ENCODE measurements at places on chromosomes 2 and 18.

- DNase-seq: no peak
Measured at GRCh38 chr2:105166688-105167087, 74.9 kb upstream of the GPR45 start.

DNA sequence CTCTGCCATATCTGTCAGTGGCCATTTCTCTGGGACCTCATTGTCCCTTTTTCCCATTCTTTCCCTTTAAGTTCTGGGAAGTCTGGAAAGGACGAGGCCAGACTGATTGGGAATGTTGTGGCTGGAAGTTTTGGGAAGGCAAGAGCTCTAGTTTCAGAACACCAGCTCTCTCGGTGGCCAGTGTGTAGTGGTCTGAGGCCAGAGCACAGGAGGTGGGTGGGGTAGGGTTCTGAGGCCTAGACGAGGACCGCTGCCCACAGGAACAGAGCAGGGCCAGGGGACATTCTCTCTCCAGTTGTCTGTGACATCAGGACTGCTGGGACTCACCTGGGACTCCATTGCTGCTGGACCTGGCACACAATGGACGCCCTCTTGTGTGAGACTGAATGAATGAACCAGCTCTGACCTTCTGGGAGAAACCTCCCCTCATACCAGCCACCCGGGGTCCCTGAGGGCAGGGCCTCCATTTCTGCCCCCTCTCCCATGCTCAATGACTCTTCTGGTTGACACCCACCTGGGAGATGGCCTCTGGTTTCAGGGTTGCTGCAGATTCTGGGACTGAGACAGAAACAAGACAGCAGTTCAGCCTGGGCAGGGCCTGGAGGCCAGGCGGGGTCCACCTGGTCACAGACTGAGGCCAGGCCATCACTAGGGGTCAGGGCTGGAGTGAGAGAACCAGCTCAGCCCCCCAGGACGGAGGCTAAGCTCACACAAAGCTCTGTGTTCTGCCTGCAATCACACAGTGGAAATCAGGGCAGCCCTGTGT lies 8.4 kb upstream of the NPPC start:
- DNase-seq: no peak

DNA sequence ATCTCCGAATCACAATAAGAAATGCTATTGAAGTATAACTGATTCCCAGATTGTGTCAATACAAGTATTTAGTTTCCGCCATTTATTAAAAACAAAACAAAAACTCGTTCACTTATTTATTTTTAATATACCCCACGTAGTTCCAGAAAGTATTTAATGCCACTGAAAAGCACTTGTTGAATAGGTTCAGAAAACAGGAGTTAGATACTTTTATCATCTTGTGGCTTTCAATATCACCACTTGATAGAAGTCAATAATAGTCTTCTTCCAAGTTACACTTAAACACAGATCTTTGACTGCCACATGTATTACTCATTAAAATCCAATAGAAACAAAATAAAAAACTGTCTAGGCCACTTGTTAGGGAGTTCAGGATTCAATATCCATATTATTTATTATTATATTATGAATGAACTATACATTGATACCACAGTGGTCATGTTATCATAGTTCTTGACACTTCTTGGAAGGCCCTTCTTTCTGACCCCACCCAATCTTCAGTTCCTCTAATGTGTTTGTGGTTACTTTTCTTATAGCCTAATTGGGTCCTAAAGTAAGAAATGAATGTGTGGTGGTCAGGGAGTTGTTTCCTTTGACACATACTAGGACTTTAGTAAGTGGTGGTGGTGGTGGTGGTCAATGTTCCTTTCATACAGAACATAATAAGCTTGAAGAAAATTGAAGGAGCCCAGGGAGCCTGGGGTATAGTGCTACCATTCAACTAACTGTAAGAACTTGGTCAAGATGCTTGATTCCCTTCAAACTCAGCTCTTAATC lies 221.3 kb upstream of the ITGA4 start:
- no peak for DNase-seq

GRCh38 chr2:186879312-186879711 lies 30.3 kb upstream of the ZSWIM2 start:
- DNase-seq: no peak

GRCh38 chr2:3805201-3805939 lies 102.0 kb downstream of the DCDC2C start:
- DNase-seq: no peak

DNA sequence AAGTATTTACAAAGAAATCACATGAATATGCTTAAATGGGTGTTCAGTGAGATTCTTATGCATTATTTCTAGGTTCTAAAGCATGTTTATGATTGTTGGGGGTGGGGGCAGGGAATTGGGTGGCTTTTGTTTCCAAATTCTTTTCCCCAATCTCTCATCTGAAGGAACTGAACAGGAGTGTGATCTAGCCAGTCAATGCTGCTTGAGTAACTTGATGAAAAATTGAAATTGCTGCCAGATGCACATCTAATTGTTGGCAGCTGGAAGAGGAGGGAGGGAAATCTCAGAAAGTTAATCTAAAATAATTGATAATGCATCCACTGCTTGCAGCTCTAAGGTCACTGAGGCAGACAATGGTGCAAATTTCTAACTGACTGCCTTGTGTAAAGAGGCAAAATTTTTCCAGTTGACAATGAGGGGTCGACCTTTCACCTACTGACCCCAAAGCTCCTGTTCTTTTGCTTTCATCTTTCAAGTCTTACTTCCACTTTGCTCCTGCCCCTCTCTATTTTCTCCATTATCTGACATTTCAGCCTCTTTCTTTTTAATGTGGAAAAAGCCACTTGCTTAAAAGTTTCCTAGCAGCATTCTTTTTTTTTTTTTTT lies 53.3 kb downstream of the IRS1 start:
- DNase-seq: no peak

DNA sequence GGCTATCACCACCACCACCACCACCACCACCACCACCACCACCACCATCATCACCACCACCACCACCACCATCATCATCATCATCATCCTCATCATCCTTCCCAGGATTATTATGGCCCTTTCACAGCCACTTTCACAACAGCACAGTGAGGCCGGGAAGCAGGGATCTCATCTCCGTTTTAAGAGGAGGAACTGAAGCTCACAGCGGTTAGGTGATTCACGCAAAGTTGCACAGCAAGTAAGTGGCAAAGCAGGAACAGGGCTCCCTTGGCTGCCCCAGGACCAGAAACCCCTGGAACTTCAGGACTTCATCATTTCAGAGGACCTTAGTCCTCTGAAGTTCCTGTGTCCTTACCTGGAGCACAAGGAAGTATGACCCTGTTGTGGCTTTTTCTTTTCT lies 26.8 kb downstream of the MRPL35 start:
- DNase-seq: no peak

- no peak for DNase-seq
Measured at GRCh38 chr2:128448331-128449225, 129.9 kb upstream of the HS6ST1 start.

GRCh38 chr18:53360501-53361443 lies 863.7 kb downstream of the MBD2 start:
- no peak for DNase-seq

GRCh38 chr18:51051105-51051712 lies 21.2 kb downstream of the SMAD4 start:
- DNase-seq: no peak

DNA sequence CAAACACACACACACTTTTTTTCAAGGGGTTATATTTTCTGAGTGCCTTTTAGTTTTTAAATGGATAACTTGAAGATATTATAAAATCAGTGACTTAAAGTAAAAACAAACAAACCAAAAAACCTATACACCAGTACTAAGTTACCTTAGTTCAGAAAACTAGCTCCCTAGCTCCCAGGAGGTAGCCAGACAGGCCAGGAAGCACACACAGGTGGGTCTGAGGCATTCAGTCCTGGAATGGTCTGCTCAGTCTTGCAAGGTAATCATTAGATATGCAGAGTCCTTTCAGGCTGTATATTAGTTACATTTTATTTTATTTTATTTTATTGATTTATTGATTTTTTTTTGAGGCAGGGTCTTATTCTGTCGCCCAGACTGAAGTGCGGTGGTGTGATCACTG lies 10.7 kb upstream of the DYNC2LI1 start:
- no peak for DNase-seq

DNA sequence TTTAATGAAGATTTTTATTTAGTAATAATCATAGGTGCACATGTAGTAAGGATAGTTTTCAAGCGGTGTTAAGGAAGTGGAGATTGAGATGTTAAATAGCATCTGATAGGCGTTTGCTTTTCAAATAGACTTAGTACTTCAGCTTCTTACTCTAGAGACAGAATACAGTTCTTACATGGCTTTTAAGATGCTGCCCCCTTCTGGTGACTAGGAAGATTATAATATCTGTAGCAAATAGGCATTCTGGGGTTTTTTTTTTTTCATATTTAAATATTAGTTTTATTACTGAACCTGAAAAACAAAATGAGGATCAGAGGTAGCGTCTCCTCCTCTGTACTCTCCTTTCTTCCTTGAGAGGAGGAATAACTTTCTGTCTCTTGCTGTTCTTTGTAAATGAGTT lies 100.2 kb downstream of the AGAP1 start:
- DNase-seq: no peak

- DNase-seq: no peak
Measured at GRCh38 chr2:51120754-51121280, 88.9 kb upstream of the NRXN1 start.

GRCh38 chr2:86786001-86786536 lies 4.6 kb downstream of the CD8A start:
- no peak for DNase-seq

GRCh38 chr2:208013285-208014178 lies 11.8 kb downstream of the PLEKHM3 start:
- DNase-seq: no peak

DNA sequence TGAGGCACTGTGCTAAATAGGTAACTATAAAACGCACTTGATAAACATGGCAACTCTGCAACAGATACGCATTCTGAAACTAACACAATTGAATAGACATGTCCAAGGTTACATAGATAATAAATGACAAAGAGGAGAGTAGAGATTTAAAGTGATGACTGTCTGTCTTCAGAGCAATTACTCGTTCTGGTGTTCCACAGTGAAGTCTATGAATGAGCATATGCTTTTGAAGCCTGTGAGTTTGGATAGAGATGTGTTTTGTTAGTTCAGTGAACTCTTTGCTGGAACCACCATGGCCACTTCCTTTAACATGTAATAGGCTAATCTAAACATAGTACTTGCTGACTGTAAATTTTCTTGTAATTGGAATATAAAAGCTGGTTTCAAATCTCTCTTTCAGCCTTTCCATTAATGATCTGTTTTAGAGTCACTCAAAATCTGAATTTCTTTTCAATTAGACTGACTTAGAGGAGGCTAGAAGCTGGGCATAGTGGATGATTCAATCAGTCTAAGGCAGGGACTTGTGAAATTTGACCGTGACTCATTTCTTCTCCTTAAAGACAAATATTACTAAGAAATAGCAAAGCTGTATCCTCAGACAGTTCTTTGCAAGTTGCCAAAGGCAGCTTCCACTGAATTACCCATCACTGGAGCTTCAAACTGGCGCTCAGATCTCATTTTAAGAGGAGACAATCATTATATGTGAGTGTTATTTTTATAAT lies 1130.1 kb upstream of the CELF4 start:
- no peak for DNase-seq

DNA sequence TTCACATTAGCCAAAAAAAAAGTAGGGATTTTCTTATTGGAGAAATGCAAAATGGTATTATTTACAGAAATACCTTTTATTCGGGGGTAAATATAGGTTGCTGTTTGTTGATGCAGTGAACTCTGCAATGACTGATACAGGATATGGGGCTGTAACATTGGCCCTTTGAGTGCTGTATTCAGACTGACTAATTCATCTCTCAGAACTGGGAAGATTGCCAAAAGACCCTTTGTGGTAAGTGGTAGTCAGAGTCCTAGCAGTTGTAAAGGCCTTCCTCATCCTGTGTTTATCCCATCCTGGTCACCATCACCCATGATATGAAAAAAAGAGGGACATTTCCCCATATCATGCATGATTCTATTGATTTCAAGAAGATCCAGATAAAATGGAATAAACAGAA lies 14.0 kb upstream of the DCC start:
- no peak for DNase-seq

GRCh38 chr2:31429759-31430438 lies 15.4 kb upstream of the XDH start:
- DNase-seq: no peak

DNA sequence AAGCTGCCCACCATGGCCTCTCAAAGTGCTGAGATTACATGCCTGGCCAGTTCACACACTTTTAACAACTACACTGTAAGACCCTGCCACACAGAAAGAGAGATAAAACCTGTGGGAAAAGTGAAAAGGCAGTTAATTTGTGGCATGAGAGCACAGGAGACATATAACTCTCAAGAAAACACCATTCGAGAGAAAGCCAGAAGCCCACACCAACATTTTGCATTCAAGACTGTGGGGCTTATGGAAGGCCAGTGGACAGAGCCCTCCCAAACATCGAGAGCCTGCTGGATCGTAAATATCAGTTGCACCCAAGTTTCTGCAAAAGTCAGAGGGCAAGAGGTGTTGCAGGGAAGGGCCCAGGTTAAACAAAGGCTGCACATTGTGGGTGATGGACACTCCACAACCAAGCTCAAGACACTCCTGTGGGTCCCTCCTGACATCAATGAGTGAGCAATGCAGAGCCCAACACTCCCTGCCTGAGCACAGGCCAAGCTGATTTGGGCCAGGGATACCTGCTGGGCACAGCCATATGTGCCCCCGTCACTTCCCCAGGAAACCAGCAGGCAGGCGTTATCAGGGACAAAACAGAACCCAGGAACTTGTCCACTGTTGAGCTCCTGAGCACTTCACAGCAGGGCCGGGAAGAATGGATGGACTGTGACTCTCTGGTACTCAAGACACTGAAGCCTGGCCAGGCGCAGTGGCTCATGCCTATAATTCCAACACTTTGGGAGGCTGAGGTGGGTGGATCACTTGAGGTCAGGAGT lies 114.4 kb downstream of the ZFP36L2 start:
- DNase-seq: no peak

DNA sequence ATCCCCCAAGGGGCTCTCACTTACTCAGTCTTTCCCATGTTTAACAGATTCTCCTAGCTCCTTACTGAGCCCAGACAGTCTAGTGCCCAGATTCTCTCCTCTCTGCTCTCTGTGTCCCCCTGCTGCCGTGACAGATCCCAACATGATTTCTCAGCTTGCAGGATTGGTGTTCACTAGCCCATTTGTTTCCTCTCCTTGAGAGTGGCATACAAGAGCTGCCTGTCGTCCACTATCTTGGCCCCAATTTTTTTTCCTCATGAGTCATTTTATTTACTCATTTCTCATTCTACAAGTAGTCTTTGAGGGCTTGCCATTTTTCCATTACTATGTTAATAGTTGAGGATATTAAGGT lies 199.9 kb upstream of the FN1 start:
- DNase-seq: no peak

DNA sequence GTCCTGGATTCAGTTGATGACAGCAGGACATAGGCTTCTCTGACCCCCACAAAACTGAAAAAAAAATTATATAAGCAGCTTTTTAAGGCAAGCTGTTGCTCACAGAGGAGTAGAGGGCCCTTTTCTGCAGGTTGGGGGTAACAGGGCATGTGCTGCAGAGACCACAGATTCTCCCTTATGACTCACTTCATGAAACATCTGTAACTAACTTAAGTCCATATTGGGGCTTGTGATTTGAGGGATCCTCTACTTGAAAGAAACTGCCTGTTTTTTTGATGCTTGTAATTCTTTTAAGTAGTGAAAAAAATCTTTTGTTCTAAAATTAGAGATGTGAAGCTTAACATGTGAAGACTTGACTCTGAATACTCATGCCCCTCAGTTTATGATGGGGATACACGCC lies 33.4 kb downstream of the XRCC5 start:
- DNase-seq: no peak

GRCh38 chr2:20067992-20068584 lies 16.7 kb upstream of the LAPTM4A start:
- no peak for DNase-seq
